ENCODE measurements at places on chromosomes 11 and 22. TPM values are rescaled to one million over a fixed set of nuclear protein-coding genes. Genes with fewer than 3 reads are reported as not detected.

Gene PAMR1
- total RNA-seq = 3.8 TPM

Gene ANO5
- not detected for total RNA-seq

Gene OR5A1
- not detected for total RNA-seq

Gene ELMOD1
- total RNA-seq = 9.3 TPM

Gene KRTAP5-7
- total RNA-seq = not detected

Gene OR6T1
- total RNA-seq = not detected

Gene SLC16A8
- 0.56 TPM for total RNA-seq

Gene UCP3
- 2.6 TPM for total RNA-seq

Gene EP300
- total RNA-seq = 30.4 TPM

Measured in myocyte (in vitro differentiated cells).